ENCODE measurements at places on chromosomes 4 and X.
A peak's percentile ranks its signal among the peaks of the same experiment; 100 is the strongest.

DNA sequence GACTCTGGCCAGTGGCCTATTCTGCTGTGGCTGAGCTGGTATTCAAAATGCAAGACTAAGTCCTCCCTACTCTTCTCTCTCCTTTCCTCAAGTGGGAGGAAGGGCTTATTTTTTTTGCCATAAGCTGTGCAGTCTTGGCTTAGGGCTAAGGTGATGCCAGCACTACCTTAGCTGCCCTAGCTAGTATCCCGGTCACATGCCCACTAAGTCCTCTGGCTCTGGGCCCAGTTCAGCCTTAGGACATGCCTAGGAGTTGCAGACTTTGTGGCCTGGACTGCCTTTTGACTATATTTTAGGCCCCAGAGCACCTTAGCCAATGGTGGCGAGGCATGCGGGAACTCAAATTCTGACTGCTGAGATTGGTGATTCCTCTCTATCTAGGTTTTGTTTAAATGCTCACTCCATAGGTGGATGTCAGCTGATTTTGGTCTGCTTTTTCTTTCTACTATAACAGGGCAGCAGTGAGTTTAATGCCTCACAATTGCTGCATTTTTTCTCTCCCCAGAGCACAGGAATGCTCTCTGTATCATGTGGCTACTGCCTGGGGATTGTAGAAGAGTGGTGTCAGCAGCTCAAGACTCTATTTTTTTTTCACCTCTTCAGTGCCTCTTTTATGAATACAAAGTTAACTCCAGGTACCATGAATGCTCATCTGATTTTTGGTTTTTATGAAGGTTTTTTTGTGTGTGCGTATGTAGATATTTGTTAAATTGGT, 472.9 kb upstream of the GRID2 start:
- ATAC-seq = no peak

GRCh38 chrX:153864561-153865320, 21.2 kb downstream of the L1CAM start:
- no peak for ATAC-seq

- ATAC-seq = no peak
Observed at GRCh38 chr4:25807102-25807728, 55.6 kb downstream of the SEL1L3 start.

GRCh38 chr4:128951316-128951715, 141.8 kb downstream of the JADE1 start:
- ATAC-seq = no peak

- ATAC-seq = peak; percentile 92
Observed at GRCh38 chr4:2570551-2571222, 34.2 kb downstream of the FAM193A start.

- ATAC-seq = no peak
Observed at GRCh38 chr4:821631-822030, 4.3 kb downstream of the CPLX1 start.

- ATAC-seq = peak; percentile 56
Observed at GRCh38 chr4:48275247-48275646, 5.6 kb upstream of the TEC start.

DNA sequence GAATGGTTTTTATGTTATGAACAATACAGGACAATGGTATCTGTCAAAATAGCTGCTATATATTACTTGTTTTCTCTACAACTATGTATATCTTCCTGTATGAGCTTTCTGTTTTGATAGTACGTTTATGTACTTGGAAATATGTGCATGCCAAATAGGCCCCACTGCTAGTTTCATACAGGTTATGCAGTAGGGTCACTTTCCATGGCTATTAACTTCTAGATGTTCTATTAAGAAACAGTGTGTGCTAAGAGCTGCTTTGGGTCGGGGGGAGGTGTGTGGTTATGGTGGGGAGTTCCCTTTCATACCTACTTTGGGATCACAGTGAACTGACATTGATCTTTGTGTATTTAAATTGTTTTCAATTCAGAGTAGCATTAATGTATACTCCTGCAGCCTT, 30.9 kb downstream of the RBPJ start:
- ATAC-seq = no peak

GRCh38 chrX:44503560-44503959, 39.1 kb downstream of the FUNDC1 start:
- no peak for ATAC-seq

DNA sequence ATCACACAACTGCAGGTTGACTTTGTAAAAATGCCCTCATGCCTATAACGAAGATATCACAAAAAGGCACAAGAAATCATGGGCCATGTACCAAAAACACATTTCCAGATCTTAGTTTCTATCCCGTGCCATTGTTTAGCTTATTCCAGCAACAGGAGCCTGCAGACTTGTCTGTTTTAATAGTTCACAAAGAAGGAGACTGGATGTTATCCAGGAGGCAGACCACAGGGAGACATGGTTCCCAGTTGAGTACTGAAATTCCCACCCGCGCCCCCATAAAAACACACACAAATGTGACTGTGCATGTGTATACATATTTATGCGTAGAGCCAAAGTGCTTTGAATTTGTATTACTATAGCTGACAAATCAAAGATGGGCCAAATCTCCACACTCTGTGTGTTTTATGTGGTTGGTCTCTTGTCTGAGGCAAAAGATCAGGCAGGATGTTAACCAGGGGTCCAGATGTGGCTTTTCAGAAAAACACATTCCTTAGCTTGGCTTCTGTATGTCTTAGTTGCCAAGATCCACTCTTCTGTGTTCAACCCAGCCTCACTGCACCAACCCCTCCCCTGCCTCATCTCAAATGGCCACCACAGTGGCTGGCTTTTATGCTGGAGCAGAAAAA, 469.2 kb upstream of the DIPK2B start:
- ATAC-seq = no peak

DNA sequence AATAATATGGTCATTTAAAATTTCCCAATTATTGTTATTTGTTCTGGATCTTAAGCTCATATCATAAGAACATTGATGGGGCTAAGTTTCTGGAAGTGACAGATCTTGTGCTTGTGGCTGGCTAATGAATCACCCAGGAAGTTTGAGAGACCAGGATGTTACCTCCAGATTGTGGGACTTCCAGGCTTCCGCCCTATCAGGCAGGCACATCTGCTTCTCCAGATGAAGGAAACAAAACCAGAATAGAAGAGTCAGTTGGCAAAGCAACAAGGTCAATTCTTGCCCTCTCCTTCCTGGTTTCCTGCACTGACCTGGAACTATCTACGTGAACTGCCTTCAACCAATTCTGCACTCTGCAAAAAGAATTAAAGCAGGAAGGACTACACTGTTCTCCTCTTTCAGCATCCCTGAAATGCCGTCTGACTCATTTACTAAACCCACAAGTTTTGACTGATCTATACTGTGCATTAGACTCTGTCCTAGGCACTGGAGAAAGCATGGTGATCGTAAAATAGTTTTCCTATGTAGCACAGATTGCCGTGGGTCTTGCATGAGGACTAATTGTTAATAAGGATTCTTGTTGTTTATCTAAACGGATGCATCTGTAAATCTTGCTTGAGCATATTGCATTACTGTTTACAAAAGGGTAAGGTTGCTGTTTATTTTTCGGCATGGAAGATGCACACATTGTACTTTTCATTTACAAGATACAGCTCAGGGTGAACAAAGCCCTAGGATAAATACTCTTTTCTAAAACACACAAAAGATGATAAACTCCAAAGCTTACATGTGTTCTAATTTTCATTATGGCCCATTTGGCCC, 74.6 kb downstream of the AMELX start:
- ATAC-seq = no peak

DNA sequence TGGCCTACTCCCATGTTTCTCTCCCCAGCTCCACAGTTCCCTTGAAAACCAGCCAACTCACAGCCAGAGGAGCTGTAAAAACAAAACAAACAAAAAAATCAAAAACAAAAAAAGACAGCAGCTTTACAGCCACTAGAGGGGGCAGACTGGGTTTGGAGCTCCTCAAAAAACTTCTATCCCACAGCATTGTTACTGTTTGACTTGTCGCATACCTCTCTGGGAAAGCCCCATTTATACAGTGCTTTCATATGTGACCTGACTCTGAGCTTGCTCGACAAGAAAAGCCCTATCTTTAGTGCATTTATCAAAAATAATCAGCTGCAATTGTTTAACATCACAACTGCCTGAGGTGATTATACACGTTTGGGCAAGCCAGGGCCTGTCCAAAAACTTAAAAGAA, 21.6 kb downstream of the TSPAN6 start:
- peak; percentile 85 for ATAC-seq

DNA sequence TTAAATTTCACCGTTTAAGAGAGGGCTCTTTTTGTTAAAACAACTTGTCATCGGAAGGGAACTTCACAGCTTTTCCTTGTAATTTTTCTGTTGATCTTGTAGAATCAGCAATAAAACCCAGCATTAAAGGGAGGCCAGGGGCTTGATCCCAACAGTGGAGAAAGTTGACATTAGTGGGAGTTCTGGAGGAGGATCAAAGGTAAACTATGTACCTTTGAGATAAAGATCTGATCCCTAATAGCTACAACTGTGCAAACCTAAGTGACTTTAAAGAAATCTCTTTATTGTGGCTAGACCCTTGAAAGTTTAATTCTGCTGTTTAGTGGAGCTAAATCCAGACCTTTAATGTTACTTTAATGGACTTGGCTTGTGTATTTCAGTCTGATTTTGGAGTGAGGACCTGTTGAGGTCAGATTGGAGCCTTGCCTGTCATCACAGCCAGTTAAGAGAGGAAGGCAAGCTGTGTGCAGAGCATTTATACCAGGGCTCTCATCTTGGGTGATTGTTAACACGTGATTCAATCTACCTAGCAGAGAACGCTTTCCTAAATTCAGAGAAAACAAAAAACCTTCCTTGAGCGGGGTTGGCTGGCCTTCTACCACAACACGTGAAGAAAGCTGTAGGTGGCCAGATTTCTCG, 1.7 kb downstream of the DOCK11 start:
- peak; percentile 30 for ATAC-seq

DNA sequence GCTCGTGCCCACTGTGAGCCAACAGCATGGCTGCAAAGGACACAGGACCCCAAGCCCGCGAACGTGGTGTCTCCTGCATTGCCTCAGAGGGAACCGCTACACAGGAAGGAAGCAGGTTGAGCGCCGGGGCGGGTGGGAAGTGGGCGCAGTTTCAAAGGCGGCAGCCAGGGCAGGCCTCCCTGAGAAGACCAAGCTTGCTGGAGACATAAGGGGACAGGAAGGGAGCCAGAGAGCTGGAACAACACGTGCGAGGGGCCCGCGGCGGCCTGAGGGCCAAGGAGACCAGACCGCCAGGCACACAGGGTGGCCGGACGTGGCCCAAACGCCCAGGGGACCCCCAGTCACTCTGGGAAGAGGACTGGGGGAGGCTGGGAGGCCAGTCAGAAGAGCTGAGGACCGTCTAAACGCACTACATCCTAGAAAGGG, 32.0 kb downstream of the CTBP1 start:
- ATAC-seq = peak; percentile 90

DNA sequence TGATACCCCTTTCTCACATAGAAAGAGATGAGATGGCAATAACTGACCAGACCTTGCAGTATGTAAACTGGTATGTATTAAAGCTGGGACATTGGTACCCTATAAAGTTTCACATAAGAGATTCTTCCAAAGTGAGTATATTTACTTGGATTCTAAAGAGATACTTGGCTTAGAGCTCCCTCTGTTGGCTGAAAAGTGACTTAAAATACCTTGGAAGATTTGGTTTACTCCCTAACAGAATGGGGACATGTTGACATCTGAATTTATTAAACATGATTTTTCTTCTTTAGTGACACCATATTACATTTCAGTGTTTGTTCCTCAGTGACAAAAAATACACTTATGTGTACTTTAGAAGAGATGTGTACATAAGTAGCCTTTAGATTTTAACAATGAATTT, 47.9 kb upstream of the RGN start:
- ATAC-seq = no peak

- ATAC-seq = no peak
Observed at GRCh38 chr4:4719436-4719835, 140.0 kb upstream of the MSX1 start.

DNA sequence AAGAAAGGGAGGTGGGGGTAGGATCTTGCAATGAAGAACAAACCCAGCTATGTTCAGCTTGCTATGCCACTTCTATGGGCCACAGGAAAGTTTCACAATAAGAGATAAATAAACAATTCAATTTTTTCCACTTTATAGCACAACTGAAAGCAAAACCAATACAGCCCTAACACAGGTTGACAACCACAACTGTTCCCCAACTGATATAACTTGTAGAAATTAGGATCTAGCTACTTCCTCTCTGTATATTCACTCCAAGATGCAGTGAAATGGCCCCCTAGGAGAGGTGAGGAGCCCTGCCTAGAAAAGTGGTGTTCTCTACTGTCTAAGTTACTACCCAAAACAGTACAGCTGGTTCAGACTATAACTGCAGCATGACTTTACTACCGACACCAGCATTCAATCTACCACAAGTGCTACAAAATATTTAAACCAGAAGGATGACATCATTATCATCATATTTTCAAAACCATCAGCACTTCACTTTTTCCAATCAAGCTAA, 77.0 kb downstream of the FBXW7 start:
- peak; percentile 80 for ATAC-seq

GRCh38 chr4:83568062-83568461, 32.2 kb downstream of the GPAT3 start:
- no peak for ATAC-seq

Measured in activated T-helper 17 cell treated with anti-CD3 and anti-CD28 coated beads, Interleukin-2, amount 50 U/mL, for 72 hours (primary cell).